ENCODE measurements at places on chromosomes 5 and 9.

DNA sequence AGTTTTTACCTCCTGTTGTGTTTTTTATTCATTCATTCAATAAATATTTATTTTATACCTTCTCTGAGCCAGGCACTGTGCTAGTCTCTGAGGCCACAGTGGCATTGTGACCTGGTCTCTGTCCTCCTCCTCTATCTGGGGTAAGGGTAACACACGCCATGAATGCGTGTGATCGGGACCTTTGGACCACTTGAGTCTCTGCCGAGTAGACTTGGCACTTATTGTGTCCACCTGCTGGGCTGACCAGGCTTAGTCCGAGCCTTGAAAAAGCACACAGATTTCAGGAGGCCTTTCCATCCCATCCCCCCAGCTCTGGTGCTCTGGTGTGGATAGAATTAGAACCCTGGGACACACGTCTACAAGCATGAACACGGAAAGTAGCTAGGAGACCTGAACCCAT, 58.7 kb downstream of the ERGIC1 start:
- DNase-seq, result no peak

- no peak for DNase-seq
Measured at GRCh38 chr5:16582081-16582480, 34.7 kb downstream of the RETREG1 start.

- DNase-seq, result no peak
Measured at GRCh38 chr5:151612689-151613427, 21.7 kb upstream of the FAT2 start.

DNA sequence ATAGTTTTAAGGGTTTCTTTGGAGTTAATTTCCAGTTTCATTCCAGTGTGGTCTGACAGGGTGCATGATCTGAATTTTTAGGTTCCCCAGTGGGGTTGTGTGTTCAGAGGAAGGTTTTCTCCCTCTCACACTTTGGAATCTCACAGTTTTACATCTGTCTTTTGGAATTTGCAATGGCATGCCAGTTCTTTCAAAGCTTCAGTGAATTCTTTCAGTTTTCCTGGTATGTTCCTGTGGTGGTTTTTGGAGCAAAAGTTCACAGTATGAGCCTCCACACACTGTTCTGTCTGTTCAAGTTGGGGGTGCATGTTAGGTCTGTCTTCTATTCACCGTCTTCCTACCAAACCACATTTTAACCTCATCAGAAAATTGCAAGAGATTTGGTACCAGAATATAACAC, 624.2 kb downstream of the KCTD16 start:
- no peak for DNase-seq

DNA sequence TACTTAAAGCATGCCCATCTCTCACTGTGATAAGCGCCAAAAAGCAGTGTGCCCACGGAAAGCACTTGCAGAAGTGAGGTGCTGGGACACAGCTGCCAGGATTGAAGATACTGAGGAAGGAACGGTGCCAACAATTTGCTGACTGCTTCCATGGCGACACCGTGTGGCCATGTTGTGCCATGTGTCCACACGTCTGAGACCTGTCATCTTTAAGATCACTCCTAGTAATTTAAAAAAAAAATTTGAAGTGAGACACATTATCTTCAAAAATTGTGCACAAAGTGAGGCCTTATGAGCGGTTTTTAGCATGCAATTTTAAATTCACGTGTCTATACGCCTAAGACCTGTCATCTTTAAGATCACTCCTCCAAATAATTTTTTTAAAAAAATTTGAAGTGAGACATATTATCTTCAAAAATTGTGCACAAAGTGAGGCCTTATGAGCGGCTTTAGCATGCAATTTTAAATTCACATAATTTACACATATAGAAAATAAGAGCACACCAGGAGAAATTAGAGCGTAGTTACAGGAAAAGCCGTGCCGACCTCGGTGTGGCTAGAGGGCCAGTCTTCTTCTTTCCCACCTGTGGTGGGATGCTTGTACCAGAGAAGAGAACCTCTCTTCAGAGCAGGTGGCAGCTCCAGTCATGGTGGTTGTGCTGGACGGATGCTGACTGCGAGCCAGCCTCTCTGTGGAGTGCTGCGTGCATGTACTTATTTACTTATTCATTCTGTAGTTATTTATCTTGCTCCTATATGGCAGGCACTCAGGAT, 21.4 kb upstream of the FLT4 start:
- DNase-seq, result no peak

GRCh38 chr5:157816682-157817386, 42.1 kb downstream of the CLINT1 start:
- no peak for DNase-seq

- no peak for DNase-seq
Measured at GRCh38 chr5:164392531-164392930, 887.1 kb downstream of the MAT2B start.

- peak; percentile 18 for DNase-seq
Measured at GRCh38 chr5:42912184-42912798, 100.6 kb upstream of the SELENOP start.

GRCh38 chr9:136669791-136670464, 7.2 kb downstream of the EGFL7 start:
- DNase-seq, result no peak

GRCh38 chr9:35757226-35757891, 3.3 kb upstream of the MSMP start:
- DNase-seq, result no peak

- DNase-seq, result no peak
Measured at GRCh38 chr9:35431467-35431866, 58.4 kb upstream of the RUSC2 start.

- no peak for DNase-seq
Measured at GRCh38 chr5:112245656-112246055, 173.4 kb downstream of the EPB41L4A start.

GRCh38 chr5:154779105-154779504, 23.9 kb downstream of the LARP1 start:
- no peak for DNase-seq

- no peak for DNase-seq
Measured at GRCh38 chr9:92724528-92725265, 39.9 kb downstream of the BICD2 start.

DNA sequence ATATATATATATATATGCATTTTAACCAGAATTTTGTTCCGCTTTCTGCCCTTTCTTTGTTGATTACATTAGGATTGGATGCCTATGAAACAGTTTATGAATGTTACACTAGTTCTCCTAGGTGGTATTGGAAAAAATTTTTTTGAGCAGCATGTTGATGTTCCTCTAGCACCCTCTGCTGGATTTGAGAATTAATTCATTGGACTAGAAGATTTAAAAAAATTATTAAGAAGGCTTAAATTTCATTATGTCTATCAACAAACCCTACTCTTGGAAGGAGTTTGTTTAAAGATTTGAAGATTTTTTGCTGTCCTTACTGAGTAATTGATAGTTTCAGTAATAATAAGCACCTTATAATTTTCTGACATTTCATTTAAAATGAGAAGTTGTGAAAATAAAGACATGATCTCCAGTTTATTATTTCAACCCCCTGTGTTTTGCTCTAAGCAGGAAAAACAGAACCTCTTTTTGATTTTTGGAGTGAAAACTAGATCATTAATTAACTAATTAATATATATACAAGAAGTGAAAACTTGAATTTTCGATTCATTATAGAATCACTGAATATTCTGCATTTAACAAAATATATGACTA, 89.6 kb downstream of the CCDC171 start:
- DNase-seq, result no peak

DNA sequence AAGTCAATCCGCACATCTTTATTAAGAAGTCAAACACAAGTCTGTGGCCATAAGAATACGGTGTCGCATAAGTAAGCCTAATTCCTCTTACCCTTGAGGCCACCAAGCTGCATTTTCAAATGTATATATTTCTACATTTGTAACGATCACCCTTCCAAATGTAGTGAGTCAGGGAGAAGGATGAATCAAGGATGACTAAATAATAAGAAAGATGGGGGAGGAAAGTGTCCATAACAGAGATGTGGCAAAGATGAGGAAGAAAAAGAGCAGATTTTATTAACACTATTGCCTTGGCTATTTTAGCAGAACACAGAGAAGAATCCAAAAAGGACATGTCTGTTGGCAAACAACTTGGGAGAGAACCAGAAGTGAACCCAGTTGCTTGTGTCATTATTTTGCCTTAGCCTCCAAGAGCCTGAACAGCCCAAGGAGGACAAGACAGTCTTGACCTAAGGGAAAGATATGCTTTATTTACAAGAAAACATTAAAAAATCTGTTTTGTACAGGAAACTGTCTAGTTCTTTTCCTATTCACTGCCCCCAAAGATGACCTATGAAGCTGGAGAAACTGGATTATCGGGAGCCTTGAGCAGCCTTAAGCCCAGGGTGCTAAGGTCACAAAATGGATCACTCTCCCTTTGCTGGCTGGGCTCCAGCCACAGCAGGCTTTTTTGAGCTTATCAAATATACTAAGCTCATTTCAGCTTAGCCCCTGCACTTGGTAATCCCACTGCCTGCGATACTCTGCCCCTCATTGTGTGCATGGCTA, 101.5 kb downstream of the PLCXD3 start:
- no peak for DNase-seq

GRCh38 chr5:134072471-134073210, 41.8 kb upstream of the TCF7 start:
- no peak for DNase-seq

- no peak for DNase-seq
Measured at GRCh38 chr5:9350301-9350797, 195.5 kb downstream of the SEMA5A start.

DNA sequence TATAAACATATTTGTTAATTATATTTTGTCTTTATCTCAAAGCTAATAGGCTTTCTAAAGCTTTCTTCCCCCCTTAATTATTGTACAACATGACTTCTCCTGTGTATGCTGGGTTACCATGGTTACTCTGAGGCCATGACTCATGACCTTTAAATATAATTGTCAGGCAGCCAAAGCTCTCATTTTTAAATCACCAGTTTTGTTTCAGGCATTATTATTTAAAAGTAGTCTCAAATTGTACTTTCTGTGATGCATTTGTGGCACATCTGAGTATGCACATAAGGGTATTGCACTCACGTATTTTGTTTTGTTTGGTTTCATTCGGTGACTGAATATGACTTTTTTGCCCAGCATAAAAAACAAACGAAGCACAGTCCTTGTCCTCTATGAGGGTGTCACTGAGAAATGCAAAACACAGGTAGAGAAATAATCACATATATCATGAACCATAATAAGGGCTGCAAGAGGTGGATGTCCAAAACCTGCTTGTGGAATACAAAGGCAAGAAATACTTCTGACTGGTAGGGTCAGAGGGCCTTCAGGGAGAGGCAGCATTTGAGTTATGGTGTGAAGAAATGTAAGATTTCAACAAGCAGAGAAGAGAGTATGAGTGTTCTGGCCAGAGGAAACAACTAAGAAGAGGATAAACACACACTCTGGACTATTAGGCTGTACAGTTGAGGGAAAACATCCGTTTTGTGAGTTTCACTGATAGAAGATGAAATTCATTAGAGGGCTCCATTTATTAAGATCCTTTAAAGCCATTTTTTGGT, 2.1 kb downstream of the CCDC192 start:
- DNase-seq, result no peak

- peak; percentile 50 for DNase-seq
Measured at GRCh38 chr9:127503947-127504886, 52.9 kb downstream of the LRSAM1 start.

- DNase-seq, result no peak
Measured at GRCh38 chr9:132792547-132792946, 85.5 kb downstream of the AK8 start.

GRCh38 chr9:98230789-98231188, 24.7 kb downstream of the TBC1D2 start:
- no peak for DNase-seq

DNA sequence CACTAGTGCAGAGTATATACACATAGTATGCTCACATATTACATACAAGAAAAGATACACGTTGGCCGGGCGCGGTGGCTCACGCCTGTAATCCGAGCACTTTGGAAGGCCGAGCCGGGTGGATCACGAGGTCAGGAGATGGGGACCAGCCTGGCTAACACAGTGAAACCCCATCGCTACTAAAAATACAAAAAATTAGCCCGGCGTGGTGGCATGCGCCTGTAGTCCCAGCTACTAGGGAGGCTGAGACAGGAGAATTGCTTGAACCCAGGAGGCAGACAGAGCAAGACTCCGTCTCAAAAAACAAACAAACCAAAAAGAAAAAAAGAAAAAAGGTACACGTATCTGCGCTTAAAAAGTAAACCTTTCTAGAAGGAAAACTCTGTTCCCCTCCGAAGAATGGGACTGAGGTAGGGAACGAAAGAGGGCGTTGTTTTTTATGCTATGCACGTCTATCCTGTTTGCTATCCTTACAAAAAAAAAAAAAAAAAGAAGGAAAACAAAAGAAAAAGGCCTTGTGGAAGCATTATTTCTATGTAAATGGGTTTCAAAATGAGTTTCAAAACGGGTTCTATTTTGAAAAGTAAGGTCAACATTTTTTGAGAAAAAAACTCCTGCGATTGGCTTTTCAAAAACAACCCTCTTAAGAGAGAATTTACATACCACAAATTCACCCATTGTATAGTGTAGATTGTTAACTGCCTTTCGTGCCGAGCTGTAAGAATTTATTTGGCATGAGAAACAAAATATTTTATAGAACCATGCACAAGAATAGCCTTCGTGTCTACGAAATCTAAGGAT, 1.2 kb downstream of the AK3 start:
- DNase-seq, result no peak

GRCh38 chr9:26357803-26358344, 534.7 kb downstream of the CAAP1 start:
- DNase-seq, result no peak

GRCh38 chr5:91495699-91496098, 112.6 kb upstream of the ARRDC3 start:
- DNase-seq, result no peak

- no peak for DNase-seq
Measured at GRCh38 chr5:77850536-77851175, 74.5 kb upstream of the TBCA start.

DNA sequence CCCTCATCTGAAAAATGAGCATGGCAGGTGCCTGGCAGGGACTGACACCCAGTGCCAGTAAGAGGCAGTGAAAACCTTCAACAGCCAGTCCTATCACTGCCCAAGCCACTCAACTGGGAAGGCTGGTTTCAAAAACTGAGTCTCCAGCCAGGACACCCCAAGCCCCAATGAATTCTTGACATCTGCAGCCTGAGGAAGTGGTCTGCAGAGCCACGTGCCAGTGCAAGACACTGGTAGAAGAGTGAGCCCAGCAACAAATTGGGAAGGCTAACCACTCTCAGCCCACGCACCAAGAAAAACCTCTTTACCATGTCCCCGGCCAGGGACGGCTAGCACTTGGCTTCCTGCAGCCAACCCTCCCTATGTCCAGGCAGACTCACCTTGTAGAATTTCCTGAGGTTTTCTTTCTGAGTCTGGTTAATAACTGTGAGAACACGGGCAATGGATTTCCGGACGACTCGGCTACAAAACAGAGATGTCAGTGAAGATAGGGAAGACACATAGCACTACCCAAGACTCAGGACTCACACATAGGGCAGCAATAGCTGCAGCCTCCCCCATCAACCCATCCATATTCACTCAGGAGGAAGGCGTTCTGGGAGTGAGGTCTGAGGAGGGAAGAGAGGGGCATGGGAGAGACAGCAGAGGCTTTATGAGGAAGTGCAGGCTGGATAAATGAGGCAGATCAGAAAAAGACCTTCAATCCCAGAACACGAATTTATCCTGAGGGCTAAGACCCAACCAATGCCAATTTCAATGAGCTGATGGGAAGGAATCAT, 1.8 kb downstream of the RPL35 start:
- no peak for DNase-seq

GRCh38 chr9:22147813-22148527, 138.9 kb upstream of the CDKN2B start:
- DNase-seq, result no peak

- DNase-seq, result no peak
Measured at GRCh38 chr5:59587489-59588337, 305.8 kb downstream of the PDE4D start.

GRCh38 chr5:1819458-1819857, 18.3 kb downstream of the NDUFS6 start:
- DNase-seq, result no peak
